ENCODE measurements at places on chromosomes 2 and 18.

DNA sequence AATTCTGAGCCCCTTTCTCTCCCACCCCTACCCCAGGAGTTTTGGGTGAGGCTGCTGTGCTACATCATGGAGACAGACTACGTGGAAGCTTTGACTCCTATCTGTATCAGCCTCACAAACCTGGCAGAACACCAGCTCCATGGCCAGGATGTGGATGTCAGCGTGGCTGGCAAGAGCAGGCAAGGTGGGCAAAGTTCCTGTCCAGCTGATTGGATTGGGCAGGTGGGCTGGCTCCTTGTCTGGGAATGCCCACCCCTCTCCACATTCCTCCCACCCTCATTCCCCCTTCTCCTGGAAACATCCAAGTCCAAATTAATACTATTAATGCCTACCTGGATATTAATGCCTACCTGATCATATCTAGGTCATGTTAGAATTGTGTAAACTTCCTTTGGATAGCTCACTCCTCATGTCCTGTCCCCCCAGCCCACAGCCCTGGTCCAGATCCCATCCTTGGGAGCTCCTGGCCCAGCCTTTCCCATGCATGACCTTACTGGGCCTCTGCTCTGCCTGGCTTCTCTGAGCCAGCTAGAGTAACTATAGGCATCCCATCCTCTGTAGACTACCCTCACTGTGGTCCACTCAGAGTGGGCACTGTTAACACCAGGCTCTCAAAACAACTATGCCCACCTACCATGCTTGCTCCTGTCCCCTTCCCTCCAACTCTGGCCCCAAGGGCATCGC, 24.1 kb downstream of the MROH2A start:
- no peak for DNase-seq

DNA sequence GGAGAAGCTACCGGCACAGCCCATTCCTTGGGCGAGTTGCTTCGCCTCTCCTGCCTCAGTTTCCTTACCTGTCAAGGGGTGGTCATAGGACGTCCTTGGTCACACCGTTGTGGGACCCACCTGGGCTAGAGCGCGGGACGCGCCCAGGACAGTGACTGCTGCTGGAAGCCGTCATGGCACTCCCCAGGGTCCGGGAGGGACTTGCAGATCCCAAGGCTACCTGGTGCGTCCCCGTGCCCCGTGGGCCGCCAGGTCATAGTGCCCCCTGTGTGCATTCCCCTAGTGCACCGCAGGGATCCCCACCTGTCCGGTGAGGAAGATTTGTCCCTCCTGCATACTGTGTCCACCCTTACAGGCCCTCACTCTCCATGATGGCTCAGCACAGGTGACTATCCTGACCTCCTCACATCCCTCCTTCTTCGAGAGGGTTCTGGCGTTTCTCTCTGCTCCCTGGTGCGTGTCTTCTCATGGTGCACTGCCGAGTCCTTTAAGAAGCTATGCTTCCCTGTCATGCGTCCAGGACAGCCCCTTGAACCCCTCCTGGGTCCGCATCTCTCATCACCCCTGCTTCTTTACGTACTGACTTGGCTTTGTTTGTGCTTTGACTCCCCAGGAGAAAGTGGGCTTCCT, 886 bp upstream of the STK25 start:
- no peak for DNase-seq

- DNase-seq: no peak
Measured at GRCh38 chr2:215917953-215918620, 95.3 kb downstream of the MREG start.

DNA sequence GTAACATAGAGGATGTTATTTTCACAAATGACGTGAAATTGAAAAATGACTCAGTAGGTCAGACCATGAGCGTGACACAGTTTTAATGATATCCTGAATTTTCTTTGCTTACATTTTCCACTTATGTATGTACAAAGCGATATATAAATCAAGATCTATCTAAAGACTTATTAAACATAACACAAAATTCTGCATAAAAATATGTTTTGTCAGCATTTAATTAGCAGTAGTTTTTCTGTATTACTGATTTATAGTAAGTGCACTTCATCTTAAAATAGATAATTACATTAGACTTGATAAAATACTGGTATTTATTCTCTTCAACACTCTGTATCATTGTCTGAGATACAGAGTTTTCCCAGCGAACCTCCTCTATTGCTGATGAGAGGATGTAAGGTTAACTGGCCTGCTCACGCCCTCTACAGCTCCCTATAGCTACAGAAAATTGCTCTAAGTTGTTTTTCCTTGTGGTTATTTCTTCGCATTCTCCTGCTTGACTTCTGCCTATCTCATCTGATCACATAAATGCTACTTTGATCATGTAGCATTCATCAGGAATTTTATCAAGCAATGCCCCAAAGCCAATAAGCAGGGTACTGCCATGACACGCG, 548.8 kb upstream of the REG3G start:
- no peak for DNase-seq

DNA sequence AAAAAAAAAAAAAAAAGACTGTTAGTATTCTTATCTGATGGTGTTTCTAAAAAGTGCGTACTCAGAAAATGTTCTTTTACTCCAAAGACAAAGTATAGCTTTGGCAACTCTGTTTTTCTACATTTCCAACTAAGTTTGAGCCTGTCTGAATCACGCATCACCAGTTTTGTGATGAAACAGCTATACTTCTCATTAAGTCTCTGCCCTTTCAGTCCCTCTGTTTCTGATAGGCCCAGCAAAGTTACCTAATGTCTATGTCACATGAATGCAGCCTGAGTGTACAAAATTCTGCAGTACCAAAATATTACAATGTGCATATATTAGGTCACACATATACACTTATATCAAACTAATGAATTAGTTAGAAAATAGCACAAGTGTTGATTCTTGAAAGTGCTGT, 22.4 kb downstream of the TWSG1 start:
- DNase-seq: no peak

DNA sequence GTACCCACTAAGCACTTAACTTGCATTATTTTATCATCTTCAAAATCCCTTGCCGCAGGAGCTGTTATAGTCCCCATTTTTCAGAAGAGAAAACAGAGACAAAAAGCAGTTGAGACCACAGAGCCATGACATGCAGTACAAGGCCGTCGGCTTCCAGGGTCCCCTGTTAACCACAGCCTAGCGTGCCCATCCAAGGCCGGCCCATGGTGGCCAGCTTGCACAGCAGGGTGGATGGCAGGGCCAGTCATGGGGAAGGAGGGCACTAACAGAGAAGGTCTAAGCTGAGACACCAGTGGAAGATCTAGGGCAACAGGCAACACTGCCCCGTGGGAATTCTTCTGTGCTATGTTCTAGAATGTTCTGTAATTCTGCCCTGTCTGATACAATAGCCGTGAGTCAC, 192.6 kb upstream of the ID2 start:
- no peak for DNase-seq

GRCh38 chr2:96824079-96824870, 8.2 kb downstream of the CNNM3 start:
- no peak for DNase-seq

- no peak for DNase-seq
Measured at GRCh38 chr2:207258263-207258991, 92.7 kb upstream of the KLF7 start.

- DNase-seq: peak; percentile 42
Measured at GRCh38 chr18:79517341-79517740, 121.6 kb downstream of the NFATC1 start.

GRCh38 chr2:98669675-98670074, 61.3 kb downstream of the MGAT4A start:
- no peak for DNase-seq

GRCh38 chr2:27079233-27080139, 1.1 kb downstream of the EMILIN1 start:
- DNase-seq: no peak

GRCh38 chr2:47767497-47767844, 15.5 kb upstream of the MSH6 start:
- DNase-seq: no peak
